ENCODE measurements at places on chromosomes 4 and X. TPM values are rescaled to one million over a fixed set of nuclear protein-coding genes. Genes with fewer than 3 reads are reported as not detected.

TEX13D gene
- total RNA-seq, result 0.18 TPM

UGT2A1 gene
- total RNA-seq, result not detected

CT55 gene
- total RNA-seq, result not detected

AGA gene
- total RNA-seq, result 11.6 TPM

LONRF3 gene
- 4.5 TPM for total RNA-seq

ETDA gene
- not detected for total RNA-seq

PRRG3 gene
- total RNA-seq, result not detected

NKX3-2 gene
- total RNA-seq, result not detected

DMP1 gene
- not detected for total RNA-seq

CLIC2 gene
- 0.64 TPM for total RNA-seq

CCKAR gene
- not detected for total RNA-seq

TMEM144 gene
- 0.60 TPM for total RNA-seq

CXCL9 gene
- 1.4 TPM for total RNA-seq

AFAP1 gene
- total RNA-seq, result 41.9 TPM

MAGEA6 gene
- not detected for total RNA-seq

All from activated naive CD4-positive, alpha-beta T cell treated with anti-CD3 and anti-CD28 coated beads, Interleukin-2, amount 50 U/mL, for 72 hours (primary cell).